ENCODE measurements at places on chromosomes 7 and 10.

- DNase-seq = no peak
Measured at GRCh38 chr7:5693529-5693928, 87.9 kb downstream of the RNF216 start.

DNA sequence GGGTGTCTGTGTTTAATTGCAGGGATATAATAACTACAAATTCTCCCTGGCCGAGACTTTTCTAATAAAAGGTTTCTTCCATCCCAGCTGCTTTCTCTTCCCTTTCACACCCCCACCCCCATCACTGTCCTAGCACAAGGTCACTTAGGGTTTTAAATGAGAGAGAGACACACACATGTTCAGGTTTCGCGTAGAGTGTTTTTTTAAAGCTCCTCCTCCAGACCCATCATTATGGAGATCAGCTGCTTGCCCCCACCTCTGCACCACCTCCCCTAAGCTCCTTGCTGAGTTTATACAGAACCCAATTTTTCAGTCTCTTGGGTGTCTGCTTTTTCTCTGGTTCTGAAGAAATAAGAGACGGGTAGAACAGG, 18.6 kb downstream of the LRMDA start:
- DNase-seq = no peak

DNA sequence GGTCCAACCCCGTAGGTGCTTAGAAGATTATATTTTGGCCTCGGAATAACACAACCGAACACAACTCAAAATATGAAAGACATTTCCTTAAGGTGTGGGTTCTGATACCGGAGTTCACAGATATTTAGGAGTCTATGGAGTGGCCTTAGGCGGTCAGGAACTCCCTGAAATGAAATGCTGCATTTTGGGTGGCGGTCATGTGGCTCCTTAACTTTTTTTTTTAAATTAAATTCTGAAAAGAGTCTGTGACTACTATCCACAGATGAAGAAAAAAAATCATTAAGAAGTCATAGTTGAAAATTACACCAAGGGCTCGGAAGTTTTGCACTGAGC, 290.9 kb upstream of the NFE2L3 start:
- DNase-seq = no peak

DNA sequence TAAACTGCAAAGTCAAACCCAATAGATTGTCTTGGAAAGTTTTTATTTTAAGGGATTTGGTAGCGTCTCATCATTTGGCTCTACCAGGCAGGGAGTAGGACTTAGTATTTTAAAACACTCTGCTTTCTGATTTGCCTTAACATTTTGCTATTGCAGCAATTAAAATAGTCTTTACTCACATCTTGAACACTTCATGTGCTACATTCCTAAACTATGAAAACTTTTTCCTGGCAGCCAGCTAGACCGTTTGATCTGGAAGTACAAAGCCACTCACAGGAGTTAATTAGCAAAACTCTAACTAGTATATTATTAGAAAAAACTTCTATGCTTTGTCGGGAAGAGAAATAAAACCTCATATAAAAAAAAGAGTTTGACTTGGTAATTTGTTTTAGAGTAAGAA, 111.4 kb downstream of the TFPI2 start:
- DNase-seq = no peak

- no peak for DNase-seq
Measured at GRCh38 chr7:78179211-78179610, 380.6 kb downstream of the PHTF2 start.

- no peak for DNase-seq
Measured at GRCh38 chr10:112412696-112413095, 34.0 kb downstream of the ZDHHC6 start.

GRCh38 chr10:72417971-72418370, 63.3 kb upstream of the DNAJB12 start:
- DNase-seq = no peak

GRCh38 chr7:149292462-149292823, 30.4 kb downstream of the ZNF783 start:
- no peak for DNase-seq

- no peak for DNase-seq
Measured at GRCh38 chr10:129816656-129817045, 147.4 kb downstream of the EBF3 start.

GRCh38 chr7:106294334-106294733, 9.6 kb upstream of the NAMPT start:
- DNase-seq = no peak

DNA sequence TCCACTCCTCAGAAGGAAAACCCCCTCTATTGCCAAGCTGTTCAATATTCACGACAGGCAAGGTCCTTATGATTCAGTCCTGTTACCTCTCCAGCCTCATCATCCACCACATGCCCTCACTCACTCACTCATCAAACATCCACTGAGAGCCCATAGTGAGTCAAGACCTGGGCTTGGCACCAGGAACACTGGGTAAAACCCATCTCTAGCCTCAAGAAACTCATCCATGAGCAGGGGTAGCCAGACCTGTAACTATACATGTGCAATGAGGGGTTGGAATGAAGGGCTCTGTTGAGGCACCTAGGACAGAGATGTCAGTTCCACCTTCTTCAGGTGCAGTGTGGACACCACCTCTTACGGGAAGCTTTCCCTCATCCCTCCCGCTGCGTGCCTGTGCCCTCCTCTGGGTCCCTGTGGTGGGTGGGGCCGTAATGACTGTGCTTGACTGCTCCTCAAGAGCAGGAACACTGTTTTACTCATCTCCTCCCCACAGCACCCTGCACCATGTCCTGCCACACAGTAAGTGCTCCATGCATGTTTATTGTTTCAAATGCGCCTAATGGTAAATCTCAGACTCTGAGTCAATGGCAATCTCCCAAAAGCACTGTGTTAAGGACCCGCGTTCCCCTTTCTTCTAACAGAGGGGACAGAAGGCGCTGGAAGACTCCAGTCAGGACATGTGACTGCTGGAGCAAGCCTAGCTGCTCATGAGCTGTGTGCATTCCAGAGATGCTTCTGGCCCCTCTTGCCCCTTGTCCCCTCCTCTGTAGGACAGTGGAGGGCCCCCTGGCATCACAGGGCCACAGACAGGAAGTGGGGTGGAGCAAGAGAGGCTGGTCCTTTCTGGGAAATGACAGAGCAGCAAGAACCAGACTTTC, 95.4 kb downstream of the HIPK2 start:
- no peak for DNase-seq

DNA sequence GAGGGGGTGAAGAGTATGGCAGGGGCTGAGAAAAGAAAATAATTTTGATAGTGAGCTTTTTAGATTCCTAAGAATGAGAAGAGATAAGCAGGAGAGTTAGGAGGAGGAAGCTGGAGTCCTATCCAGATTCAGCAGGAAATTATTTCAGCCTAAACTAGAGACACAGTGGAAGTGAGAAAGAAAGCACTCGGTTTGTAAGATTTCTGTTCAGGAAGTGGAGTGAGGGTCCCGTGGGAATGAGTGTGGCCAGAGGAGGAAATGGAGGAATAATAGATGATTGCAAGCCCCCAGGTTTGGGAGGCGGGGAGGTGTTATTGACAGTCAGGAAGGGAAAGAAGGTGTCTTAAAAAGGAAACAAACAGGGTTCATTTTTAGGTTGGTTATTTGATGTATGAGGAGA, 84.8 kb upstream of the NRP1 start:
- DNase-seq = no peak

DNA sequence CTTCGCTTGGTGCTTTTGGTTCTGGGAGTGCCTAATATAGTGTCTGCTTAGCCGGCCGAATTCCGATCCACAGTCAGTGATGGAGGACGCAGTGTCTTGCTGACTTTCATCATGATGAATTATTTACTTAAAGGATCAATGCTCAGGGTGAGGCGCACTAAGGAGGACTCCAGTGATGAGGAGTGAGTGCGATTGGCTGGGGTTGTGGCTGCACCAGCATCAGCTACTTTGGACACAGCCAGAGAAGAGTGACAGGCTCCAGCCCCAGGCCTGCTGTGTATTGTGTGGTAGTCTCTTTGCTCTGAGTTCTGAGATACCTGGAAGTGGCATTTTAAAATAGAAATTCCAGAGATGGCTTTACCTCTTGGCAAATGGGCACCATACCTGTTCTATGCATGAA, 73.3 kb upstream of the ANLN start:
- DNase-seq = no peak

GRCh38 chr10:49164559-49165188, 23.5 kb downstream of the TMEM273 start:
- DNase-seq = peak; percentile 19

Data from activated CD4-positive, alpha-beta T cell treated with anti-CD3 and anti-CD28 coated beads, Interleukin-2, amount 50 U/mL, for 1 hour (primary cell).